ENCODE measurements at places on chromosomes 3 and 15. TPM values are rescaled to one million over a fixed set of nuclear protein-coding genes. Genes with fewer than 3 reads are reported as not detected.

DNA sequence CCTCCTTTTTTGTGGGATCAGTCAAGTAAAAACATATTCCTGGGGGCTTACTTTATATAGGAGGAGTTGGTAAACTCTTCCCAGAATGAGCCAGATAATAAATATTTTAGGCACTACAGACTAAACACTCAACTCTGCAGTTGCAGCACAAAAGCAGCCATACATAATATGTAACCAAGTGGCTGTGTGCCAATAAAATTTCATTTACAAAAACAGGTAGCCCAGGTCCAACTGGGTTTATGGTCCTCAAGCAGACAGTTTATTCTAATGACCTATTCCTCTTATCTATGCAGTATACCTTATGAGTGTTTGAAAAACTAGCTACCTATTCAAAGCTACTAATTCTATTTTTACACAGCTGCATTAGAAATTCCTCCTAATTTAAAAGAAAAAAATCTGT is 61.8 kb downstream of the FAIM start:
- DNase-seq, result no peak

The DLG1 gene
- total RNA-seq, result 134 TPM

The PLS1 gene
- 336 TPM for total RNA-seq

GRCh38 chr15:94887391-94887790 is 656.0 kb downstream of the MCTP2 start:
- no peak for DNase-seq

The GP5 gene
- not detected for total RNA-seq

DNA sequence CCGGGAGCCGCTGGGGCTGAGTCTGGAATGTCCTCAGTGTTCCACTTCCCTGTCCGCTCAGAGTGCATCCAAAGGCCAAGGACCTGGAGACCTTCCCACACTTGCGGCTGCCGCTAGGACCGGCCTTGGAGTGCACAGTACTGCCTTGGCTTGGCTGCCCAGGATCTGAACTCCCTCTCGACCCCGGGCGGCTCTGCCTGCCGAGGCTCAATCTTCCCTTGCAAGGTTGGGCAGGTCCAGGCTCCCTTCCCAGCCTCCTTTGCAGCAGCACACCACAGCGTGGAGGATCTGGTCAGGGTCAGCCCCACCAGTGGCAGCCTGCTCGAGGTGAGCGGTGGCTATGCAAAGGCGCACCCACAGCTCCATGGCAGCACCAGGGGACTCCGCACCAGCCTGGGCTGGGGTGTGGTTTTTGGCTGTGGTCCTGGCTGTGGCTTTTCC is 69.2 kb downstream of the PLXNA1 start:
- peak; percentile 72 for DNase-seq

- no peak for DNase-seq
These were observed 110.2 kb downstream of the RBPMS2 start for GRCh38 chr15:64665179-64665578.

- DNase-seq, result no peak
These were observed 63.1 kb downstream of the LPP start for GRCh38 chr3:188217011-188217463.

DNA sequence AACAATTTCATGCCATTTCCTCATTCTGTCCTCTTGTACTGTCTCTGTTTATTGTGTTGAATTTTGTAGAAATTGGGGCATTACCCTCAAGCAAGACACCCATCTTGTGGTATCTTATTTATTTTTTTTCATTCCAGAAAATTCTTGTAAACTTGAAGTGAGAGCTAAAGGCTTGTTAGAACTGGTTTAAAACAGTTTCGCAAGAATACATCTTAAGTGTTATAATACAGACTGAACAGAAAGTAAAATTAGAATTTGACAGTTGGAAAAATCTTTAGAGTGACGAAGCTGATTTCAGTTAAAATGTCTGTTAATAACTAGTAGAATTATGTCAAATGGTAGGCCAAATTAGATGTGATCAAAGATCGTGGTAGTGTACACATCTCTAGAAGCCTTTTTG is 26.9 kb downstream of the RNF13 start:
- DNase-seq, result no peak

The GOLGA6L7 gene
- not detected for total RNA-seq

DNA sequence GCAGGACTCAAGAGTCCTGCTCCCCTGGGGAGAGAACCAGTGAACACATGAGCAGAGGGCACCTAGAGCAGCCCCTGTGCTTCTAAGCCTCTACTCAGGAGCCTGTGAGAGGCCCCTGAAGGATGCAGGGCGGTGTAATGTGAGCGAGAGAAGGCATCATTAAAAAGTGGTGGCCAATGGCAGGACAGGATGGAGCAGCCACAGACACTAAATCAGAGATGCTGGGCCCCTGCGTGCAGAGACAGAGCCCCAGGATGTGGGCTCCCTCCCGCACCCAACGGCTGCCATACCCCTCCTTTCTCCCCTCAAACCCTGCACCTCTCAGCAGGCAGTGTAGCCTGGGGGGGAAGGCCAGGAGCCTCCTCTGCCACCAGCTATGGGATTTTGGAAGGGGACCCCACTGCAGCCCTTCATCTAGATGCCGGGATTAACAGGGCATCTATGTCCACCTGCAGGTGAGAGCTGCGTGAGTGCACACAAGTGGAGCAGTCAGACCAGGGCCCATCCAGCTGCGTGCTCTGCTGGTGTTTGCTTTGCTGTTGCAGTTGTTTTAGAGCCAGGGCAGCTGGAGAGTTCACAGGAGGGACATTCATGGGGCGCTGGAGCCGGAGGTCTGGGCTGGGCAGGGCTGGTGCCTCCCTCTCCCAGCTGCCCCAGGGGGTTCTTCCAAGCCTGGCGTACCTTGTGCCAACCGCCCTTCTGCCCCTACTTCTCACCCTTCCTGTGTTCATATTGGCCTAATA is 5.1 kb upstream of the IQSEC1 start:
- no peak for DNase-seq

GRCh38 chr3:196214783-196215441 is 1.4 kb upstream of the SLC51A start:
- DNase-seq, result peak; percentile 57

DNA sequence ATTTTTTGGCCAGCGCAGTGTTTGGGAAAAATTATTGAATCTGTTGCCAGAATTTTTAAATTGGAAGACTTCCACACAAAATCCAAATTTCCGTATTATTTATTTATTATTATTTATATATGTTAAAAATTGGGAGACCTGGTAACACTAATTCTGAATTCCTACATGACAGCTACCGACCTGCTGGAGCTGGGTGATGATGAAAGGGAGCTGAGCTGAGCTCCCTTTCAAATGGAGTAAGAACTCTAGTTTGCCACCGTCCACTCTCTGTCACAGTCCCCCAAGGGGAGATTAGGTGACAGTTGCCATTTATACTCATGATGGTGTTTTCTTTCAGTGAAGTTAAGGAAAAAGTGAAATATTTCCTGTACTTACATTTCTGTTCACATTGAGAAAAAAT is 1.4 kb downstream of the CRTC3 start:
- no peak for DNase-seq

GRCh38 chr3:188286087-188286513 is 132.1 kb downstream of the LPP start:
- no peak for DNase-seq

The MRPS25 gene
- 47.5 TPM for total RNA-seq

DNA sequence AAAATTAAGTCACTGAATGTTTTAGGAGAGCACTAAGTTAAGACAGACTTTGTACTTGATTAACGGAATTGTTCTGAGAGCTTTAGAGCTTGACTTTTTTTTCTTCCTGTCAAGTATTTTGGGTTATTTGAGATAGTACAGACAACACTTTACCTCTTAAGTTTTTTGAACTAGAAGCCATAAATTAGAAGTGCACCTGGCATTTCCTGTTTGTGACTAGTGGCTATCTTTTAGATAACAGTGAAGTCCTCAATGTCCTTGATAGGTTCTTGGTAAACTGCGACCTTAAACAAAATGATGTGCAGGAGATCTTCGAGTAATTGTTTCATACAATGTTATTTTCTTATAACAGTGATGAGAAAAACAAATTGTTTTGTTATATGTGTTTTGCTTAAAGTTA is 213.9 kb downstream of the TP63 start:
- no peak for DNase-seq

GRCh38 chr3:9013782-9014563 is 50.7 kb upstream of the RAD18 start:
- DNase-seq, result no peak

The ERICH6 gene
- not detected for total RNA-seq

GRCh38 chr15:68558318-68559305 is 20.2 kb upstream of the CORO2B start:
- DNase-seq, result peak; percentile 18

- no peak for DNase-seq
These were observed 6.5 kb downstream of the DCBLD2 start for GRCh38 chr3:98894791-98895576.

DNA sequence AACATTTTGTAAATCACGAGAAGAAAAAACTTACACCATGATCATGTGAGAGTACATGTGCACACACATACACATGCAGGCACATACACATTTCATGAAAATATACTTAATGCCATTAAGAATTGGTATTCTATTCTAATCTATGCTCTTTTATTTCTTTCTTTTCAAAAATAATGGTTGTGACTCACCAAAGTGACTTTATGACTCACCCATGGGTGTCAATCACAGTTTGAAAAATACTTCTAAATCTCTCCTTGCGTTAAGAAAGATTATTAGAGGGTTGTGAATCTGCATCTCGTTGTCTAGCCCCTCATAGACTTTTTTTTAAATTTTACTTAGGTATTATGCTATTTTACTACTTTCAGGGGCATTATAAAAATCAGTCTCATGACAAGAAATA is 254.2 kb downstream of the TUSC7 start:
- DNase-seq, result no peak

Measured in transverse colon (tissue), 4 donors.